ENCODE measurements at places on chromosomes 5 and 9. TPM values are rescaled to one million over a fixed set of nuclear protein-coding genes. Genes with fewer than 3 reads are reported as not detected.

PCA3 gene
- polyA plus RNA-seq = 0.76 TPM

IL33 gene
- not detected for polyA plus RNA-seq

C7 gene
- polyA plus RNA-seq = 0.05 TPM

EPB41L4B gene
- 10.9 TPM for polyA plus RNA-seq

NOXA1 gene
- polyA plus RNA-seq = 1.4 TPM

SEC24A gene
- polyA plus RNA-seq = 8.1 TPM

KIF4B gene
- 0.07 TPM for polyA plus RNA-seq

MYORG gene
- polyA plus RNA-seq = 1.3 TPM

MEIKIN gene
- polyA plus RNA-seq = not detected

FBP1 gene
- 3.0 TPM for polyA plus RNA-seq

WDR36 gene
- polyA plus RNA-seq = 18.5 TPM

SPAG8 gene
- polyA plus RNA-seq = 0.45 TPM

PLPP1 gene
- 42.1 TPM for polyA plus RNA-seq

MARVELD2 gene
- 9.0 TPM for polyA plus RNA-seq

PCSK1 gene
- 2.7 TPM for polyA plus RNA-seq

BNC2 gene
- polyA plus RNA-seq = 9.9 TPM

TEX48 gene
- polyA plus RNA-seq = not detected

LCN9 gene
- polyA plus RNA-seq = not detected

TMEM252 gene
- not detected for polyA plus RNA-seq

SHISAL2B gene
- 21.1 TPM for polyA plus RNA-seq

AGXT2 gene
- not detected for polyA plus RNA-seq

CRHBP gene
- polyA plus RNA-seq = not detected

SPINK4 gene
- not detected for polyA plus RNA-seq

FBXO38 gene
- polyA plus RNA-seq = 13.3 TPM

FOXD1 gene
- not detected for polyA plus RNA-seq

PCDHGA11 gene
- polyA plus RNA-seq = 2.3 TPM

CYSRT1 gene
- 3.2 TPM for polyA plus RNA-seq

TRIM23 gene
- 6.5 TPM for polyA plus RNA-seq

SERF1A gene
- polyA plus RNA-seq = 40.0 TPM

TUSC1 gene
- 6.4 TPM for polyA plus RNA-seq

GRIN1 gene
- 2.7 TPM for polyA plus RNA-seq

HSD17B3 gene
- polyA plus RNA-seq = not detected

EFCAB9 gene
- not detected for polyA plus RNA-seq
